CD4-positive, alpha-beta T cell treated with Interleukin-12 subunit alpha and Interleukin-12 subunit beta, for 1 hour (primary cell): ENCODE measurements at places on chromosomes 7 and 10.
A peak's percentile ranks its signal among the peaks of the same experiment; 100 is the strongest.

DNA sequence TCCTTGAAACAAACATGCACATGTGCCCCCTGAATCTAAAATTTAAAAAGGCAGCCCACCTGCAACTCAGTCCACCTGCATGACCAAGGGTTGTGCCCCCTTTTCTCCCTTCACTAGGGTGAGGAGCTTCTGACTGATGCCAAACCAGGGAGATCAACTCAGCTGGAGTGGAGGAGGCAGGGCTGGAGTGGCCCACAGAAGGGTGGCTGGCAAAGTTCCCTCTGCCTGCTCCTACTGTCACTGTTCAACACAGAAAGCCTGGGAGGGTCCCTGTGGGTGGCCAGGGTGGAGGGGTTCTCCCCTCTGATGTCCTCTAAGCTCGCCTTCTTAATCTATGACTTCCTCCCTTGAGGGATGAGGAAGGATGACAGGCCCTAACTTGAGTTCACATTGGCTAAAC, 55.7 kb upstream of the ANTXRL start:
- DNase-seq = no peak

GRCh38 chr10:25952857-25953256, 18.8 kb downstream of the MYO3A start:
- no peak for DNase-seq

DNA sequence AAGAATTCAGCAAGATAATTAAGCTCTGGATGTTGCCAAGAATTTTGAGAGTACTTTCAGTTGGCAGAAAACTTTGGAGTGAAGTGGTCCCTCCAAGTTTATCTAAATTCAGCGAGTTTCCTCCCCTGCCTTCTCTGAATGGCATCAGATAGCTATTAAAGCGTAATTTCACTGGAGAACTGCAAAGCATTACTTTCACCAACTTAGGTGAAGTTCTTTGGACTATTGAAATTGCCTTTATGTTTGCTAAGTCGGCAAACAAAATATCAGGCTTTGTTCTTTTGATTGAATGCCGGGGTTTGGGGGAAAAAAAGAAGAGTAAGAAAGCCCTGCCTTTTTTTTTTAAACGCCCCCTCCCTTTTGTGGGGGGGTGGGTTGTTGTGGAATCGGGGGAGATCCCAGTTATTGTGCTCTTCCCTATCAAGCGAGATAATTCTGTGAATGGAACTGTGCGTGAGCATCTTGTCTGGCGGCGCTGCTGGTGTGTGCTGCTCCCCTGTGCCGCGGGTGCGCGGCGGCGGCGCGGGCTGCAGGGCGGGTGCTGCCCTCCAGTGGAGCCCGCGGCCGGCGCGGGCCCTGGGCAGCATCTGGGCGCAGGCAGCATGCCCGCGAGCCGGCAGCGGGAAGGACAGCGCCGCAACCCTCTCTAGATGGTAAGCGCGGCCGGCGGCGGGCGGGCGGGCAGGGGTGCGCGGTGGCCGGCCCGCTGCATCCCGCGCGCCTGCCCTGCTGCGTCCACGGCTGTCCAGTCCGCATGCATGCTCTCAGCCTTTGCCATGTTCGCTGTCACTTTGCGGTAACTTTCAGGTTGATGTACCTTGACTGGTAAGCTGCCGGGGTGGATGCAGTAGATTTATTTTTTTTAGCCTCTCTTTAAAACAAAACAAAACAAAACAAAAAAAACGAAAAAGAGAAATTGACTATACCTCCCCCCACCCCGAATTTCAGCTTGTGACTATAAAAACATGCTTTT, 176.5 kb downstream of the TCF7L2 start:
- peak; percentile 37 for DNase-seq

GRCh38 chr10:80465451-80465835, 11.3 kb downstream of the TSPAN14 start:
- no peak for DNase-seq

DNA sequence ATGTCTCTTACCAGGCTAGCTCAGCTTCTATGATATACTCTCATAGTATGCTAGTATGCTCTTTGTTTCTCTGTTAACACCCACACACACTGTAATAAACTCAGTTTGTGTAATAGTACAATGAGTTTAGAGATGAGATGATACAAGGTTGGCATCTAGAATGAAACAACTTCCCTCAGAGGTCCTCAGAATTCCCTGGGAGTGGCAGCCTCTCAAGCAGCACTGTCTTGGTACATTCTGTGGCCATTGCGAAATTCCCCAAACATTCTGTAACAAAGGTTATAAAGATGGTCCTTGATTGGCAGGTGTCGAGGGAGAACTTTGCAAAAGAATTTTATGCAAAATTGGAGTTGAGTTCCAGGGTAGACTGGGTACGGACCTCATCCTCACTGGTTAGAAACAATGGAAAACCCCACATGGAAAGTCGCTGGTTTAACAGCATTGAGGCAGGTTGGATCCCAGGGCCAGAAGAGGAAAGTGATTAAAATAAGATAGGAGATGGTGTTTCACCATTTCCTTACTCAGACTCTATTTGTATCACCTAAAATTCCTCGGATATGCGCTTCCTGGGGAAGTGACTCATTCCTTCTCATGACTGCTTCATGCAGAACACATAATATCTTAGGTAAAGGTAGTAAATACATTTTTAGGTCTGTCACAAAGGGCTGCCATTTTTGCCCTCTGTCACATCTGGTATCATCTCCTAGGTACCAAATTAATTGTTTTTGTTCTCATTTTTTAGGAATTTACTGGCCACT, 657.8 kb downstream of the SORCS1 start:
- no peak for DNase-seq

DNA sequence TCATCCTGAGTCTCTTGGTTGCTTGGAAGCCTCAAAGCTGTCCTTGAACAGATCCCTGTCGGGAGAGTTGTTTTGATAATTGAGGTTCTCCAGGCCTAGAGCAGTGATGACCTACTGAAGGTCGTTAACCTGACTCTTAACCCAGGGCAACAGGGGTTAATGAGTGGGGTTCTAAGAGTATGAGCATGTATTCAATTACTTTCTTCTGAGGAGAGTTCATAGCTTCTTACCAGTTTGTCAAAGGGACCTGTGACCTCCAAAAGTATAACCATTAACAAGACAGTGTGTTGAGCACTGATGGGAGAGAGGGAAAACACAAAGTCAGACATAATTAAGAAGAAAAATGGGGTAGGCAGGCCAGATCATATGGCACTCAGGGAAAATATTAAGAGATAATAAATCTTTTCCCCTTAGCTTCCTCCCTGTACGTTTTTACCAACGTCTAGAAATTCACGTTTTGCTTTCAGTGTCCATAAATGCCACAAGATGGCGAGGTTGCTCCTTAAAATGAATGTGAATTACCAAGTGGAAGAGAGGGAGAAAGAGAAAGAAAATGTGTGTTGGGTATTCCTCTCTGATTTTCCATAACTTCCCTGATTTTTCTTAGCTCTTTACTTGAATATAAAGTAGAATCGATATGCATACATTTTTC, 97.6 kb downstream of the SUGCT start:
- DNase-seq = peak; percentile 9

DNA sequence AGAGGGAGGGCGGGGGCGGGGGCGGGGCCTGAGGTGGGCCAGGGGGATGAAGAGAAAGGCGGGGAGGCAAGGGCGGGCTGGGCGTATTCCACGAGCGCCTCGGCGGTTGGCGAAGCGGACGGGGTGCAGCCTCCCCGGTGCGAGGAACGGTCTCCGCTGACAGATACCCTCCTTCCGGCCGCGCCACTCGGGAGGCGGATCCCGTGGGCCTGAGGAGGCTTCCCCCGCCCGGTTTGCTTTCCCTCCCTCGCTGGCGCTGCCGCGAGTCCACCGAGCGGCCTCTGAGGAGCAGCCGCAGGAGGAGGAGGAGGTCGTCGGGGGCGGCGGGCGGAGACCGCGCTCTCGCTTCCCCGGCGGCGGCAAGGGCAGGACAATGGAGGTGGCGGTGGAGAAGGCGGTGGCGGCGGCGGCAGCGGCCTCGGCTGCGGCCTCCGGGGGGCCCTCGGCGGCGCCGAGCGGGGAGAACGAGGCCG, at the start of gene TRIM24:
Gene TRIM24, plus strand, starts transcription at position 84 of the 473 bp plus-strand sequence. Its CDS starts 290 bp downstream, at position 374.
- no peak for DNase-seq

- DNase-seq = peak; percentile 2
Measured at GRCh38 chr10:117004227-117005025, 561 bp downstream of the SHTN1 start.

GRCh38 chr7:30322271-30323005, 38.0 kb downstream of the ZNRF2 start:
- peak; percentile 51 for DNase-seq

GRCh38 chr10:86392723-86393094, 26.1 kb upstream of the GRID1 start:
- DNase-seq = no peak

DNA sequence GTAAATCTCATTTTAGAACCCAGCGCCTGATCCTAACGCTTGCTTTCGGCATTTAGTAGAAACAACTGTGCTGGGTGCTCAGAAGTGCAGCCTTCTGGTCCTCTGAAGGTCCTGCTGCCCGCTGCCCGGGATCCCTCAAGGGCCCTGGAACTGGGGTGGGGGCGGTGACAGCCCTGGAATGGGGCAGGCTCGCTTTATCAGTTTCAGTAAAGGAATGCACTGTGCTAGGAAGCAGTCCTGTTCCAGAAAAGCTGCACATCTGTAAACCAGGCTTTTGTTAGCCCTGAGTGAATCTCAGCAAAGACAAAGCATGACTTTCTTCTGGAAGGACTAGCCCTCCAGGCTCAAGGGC, 254.6 kb downstream of the TNS3 start:
- DNase-seq = no peak

DNA sequence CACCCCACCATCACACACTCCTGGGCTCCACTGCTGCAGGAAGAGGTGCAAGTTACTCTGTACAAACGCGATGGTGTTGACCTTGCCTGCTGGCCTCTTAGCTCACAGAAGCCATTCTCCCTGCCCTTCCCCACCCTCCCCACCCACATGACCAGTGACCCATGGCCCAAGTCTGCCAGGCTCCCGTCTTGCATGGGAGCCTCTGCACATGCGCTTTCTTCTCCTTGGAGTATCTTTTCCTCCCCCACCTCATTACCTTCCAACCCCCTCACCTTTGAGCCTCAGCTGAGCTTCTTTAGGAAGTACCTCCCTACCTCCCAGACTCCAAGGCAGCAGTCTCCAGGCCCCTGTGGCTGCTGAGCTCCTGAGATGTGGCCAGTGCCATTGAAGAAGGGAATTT, 337.7 kb upstream of the ZNF32 start:
- DNase-seq = no peak

DNA sequence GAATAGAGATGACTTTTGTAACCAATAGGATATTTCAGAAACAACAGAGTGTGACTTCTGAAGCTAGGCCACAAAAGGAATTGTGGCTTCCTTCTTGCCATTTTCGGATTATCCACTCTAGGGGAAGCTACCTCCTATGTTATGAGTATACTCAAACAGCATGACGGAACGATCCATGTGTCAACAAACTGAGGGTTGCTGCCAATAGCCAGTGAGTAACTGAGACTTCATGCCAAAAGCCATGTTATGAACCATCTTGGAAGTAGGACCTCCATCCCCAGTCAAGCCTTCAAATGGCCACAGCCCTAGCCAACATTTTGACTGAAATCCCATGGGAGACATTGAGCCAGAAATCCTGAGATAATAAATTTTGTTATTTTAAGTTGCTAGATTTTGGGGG, 69.0 kb upstream of the IL6 start:
- DNase-seq = no peak

- no peak for DNase-seq
Measured at GRCh38 chr10:13632884-13633440, 46.2 kb downstream of the PRPF18 start.

- no peak for DNase-seq
Measured at GRCh38 chr7:12028508-12028907, 182.6 kb upstream of the TMEM106B start.

DNA sequence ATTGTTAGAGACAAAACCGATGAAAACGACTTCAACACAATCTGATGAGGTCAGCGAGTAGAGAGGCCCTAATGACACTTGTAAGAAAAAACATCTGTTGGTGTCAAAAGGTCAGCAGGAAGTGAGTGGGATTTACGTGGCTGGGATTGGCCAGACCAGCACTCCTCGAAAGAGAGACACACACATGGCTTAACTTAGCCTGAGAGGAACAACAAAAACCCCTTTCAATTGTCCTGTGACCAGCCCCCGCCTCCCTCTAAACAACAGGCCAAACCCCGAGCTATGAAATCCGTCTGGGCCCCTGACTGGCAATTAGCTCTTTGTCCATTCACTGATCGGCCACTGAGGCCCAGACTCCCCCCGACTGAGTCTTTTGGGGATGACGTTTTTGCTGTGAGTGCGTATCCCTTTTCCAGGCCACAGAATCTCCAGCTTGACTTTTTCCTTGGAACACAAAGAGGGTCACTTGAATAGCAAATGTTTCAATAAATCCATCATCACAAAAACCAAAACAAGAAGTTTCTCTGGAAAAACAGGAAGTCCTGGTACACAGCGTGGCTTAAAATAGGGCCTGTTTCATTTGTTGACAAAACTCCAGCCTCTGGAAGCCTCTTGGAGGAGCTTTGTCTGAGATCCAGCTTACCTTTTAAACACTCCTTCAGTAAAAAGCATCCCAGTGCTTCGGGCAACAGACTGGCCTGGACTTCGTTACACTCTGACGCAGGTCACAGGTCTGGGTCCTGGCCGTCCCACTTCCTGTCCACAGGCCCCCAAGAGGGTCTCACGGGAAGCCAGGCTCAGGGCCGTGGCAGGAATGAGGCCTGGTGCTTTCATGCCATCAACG, 103.0 kb downstream of the CTBP2 start:
- DNase-seq = no peak

GRCh38 chr7:115269486-115269885, 347.6 kb downstream of the MDFIC start:
- no peak for DNase-seq

GRCh38 chr10:1119027-1119426, 62.8 kb downstream of the WDR37 start:
- DNase-seq = no peak

DNA sequence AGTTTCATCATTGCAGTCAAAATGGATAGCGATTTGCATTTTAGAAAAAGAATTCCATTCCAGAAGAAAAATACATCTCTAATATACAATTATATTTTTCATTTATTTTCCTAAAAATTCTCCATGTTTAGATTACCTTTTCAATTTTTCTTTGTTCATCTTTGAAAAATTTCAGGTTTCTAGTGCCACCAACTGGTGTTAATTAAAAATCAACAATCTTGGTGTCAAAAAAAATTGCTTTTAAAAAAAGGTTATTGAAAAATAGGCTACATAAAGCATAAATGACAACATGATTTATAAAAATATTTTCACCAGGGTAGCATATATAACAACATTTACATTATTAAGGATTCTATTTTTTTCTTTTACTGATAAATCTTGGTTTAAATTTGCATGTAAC, 53.0 kb downstream of the CCDC186 start:
- no peak for DNase-seq

GRCh38 chr10:58299580-58299979, 30.6 kb downstream of the CISD1 start:
- DNase-seq = peak; percentile 46

DNA sequence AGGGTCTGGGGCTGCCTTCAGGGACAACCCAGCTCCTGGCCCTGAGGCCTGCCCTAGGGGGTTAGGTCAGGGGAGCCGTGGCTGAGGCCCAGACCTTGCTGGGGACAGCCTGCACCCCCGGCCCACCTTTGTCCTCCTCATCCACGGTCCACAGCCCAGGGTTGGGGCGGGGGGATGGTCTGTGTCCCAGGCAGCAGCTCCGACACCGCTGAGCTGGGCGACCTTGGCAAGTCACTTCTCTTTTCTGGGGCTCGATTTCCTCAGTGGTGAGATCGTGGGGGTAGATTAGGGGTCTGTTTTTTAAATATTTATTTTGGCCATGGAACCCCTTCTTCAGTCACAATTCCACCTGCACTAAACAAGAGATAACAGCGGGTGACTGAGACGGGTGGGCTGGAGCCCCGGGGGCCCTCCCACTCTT, 30.9 kb downstream of the DNAJB12 start:
- no peak for DNase-seq
